ENCODE measurements at places on chromosomes 13 and 19.

- DNase-seq = no peak
These were observed 102.2 kb upstream of the PEG3 start for GRCh38 chr19:56942756-56943155.

GRCh38 chr19:34489175-34489574 is 7.6 kb downstream of the WTIP start:
- no peak for DNase-seq

- no peak for DNase-seq
These were observed 58.9 kb downstream of the ERICH4 start for GRCh38 chr19:41501854-41502253.

DNA sequence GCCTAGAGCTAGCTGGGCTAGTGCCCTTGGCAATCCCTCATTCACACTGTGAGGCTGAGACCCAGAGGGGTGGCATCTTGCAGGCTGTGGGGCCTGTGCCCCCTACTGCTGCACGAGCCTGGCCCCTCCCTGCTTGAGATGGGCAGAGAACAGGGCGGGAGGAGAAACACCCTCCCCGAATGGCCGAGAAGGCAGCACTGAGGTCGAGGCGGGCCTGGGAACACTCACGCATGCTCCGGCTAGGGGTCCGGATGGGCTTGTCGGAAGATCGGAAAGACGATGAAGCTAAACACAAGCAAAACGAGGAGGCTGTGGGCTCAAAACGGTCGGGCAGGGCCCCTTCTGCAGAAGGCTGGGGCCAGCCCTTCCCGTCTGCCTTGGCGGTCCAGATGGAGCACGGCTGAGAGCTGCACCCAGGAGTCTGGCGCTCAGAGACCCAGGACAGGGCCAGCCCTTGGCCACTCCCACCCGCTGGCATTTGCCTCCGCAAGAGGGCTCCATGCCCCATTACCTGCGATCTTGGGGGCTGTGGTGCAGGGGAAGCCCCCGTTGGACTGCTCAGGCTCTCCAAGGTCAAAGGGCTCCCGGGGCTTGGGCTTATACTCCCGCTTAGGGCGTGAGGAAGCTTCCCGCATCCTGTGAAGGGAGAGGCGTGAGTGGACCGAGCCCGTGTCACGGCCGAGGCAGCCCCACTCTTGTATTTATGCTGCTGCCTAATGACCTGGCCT is 18.9 kb downstream of the MPND start:
- DNase-seq = no peak
